ENCODE measurements at places on chromosomes 2 and 18.

GRCh38 chr18:8787371-8787670 lies 82.0 kb downstream of the MTCL1 start:
- DNase-seq: no peak

- DNase-seq: no peak
These were observed 7.6 kb upstream of the TMEM185B start for GRCh38 chr2:120230515-120231471.

DNA sequence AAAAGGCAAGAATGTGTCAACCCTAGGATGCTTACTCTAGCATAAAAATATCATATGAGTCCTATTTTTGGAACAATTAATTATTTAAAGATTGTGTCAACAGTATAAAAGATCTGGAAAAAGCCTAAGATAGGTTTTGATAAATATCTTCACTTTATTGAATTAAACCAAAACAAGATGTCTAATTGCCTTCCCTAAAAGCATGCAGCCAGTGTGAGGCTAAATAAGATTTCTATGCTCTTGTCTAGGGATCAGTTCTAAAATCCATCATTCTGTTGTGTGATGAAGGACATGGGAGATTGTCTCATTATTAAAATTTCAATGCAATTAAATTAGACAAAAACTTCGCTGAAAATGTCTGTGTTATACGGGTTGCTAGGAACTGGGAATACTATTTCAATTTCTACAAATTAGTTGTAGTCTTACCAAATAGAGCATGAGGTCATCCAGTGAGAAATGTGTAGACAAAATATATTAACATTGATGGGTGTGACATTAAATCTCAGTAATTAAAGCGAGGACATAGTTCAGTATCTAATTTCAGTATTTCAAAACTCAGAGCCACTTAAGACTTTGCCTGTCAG lies 535.6 kb upstream of the FSIP2 start:
- DNase-seq: no peak

DNA sequence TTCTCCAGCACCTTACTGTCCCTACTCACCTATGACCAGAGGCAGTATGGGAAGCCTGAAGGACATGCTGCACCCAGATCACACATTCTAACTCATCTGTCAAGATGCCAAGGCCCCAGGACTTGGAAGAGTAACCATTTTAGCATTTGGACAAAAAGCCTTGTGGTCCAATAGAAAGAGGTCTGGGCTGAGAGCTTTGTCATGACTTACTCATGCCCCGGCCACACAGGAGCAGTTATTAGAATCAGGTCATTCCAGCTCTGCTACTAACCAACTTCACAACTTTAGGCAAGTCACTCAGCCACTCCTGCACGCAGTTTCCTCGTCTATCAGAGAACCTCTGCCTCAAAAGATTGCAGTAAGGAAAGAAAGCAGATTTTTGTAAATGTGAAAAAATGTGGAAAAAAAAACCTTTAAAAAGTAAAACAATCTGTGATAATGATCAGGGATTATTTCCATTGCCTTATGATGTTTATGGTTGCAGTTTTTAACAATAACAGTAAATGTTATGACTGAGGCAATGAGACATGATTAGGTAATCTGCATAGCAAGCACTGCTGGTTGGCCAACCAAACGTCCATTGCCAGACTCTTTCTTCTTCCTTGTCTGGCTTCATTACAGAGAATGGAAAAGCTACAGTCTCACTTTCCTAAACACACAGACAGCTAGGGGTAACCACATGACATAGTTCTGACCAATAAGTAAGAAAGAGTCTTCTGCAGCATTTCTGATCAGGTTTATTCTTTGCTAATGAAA lies 255.4 kb upstream of the CHAC2 start:
- no peak for DNase-seq

DNA sequence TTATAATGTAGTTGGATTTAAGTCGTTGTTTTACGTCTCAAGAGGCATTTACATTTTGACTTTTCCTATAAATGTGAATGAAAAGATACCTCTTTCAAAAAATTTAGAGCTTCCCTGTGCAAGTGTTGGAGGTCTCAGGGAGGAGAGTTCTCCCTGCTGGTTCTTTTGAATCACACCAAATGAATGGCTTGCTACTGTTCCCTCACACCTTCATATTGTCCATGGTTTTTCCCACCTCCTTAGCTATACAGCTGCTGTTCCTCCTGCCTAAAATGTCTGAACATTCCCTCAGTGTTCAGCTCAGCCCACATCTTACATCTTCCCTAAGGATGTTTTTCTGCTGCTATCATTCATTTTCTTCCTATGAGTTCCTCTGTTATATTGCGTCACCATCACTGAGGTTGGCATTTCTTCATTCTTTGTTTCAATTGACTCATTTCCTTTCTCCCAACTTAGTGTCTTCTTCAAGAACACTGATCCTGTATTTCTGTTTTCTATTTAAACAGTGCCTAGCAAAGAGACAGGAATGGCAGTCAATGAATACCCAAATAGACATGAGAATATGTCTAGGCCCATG lies 46.0 kb downstream of the COX7A2L start:
- DNase-seq: peak; percentile 84

DNA sequence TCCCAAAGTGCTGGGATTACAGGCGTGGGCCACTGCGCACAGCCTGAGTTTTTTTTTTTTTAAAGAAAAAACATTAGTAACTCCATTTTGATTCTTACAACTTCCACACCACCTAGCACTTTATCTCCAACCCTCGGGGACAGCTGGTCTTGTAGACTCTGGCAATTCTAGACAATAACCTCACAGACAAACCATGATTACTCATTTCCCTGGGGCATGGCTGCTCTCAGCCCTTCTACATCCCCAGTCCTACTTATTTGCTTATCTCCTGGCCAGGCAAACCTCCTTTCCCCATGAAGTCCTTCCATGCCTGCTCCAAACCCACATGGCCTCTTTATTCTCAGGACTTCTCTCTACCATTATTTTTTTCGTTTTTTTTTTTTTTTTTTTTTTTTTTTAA lies 91.1 kb downstream of the ACTR3 start:
- DNase-seq: peak; percentile 86

DNA sequence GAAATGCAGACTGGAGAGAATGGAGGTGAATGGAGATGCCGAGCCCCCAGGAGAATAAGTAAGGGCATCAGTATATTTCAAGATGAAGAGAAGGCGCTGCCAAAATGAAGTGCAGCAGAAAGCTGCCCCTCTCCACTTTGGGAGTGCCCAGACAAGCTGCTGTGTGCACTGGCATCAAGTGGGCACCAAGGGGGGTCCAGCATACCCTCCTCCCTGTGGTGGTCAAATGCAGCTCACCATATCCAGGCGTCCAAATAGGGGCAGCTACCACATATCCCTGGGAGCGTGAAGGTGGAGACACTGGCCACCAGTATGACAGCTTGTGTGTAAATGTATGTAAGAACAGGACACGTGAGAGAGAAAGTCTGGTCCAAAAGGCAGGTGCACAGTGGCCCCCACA lies 236.6 kb downstream of the KLHL29 start:
- DNase-seq: no peak

GRCh38 chr2:59658906-59659635 lies 894.4 kb downstream of the BCL11A start:
- DNase-seq: no peak

DNA sequence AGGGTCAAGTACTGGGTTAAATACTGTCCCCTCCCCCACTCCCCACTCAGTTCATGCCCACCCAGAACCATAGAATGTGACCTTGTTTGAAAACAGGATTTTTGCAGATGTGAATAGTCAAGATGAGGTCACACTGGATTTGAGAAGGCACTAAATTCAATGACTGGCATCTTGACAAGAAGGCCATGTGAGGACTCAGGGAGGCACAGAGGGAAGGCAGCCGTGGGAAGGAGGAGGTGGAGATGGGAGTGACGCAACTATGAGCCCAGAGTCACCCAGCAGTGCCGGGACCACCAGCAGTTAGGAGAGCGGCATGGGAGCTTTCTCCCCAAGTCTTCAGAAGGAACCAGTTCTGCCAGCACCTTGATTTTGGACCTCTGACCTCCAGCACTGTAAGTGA lies 257.3 kb downstream of the BCL2 start:
- DNase-seq: no peak

- no peak for DNase-seq
These were observed 138.8 kb downstream of the WDSUB1 start for GRCh38 chr2:159147690-159148089.

DNA sequence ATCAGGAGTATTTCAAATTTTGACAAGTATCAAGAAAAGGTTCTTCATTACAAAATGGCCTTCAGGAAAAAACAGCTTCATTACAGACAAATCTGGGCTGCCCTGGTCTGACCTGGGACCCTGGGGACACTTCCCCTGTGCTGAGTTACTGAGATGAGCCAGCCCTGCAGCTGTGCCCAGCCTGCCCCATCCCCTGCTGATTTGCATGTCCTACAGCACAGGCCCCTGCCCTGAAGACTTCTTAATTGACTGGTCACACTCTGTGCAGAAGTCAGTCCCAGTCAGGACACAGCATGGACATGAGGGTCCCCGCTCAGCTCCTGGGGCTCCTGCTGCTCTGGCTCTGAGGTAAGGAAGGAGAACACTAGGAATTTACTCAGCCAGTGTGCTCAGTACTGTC lies 235.1 kb downstream of the ANKRD36B start:
- no peak for DNase-seq

DNA sequence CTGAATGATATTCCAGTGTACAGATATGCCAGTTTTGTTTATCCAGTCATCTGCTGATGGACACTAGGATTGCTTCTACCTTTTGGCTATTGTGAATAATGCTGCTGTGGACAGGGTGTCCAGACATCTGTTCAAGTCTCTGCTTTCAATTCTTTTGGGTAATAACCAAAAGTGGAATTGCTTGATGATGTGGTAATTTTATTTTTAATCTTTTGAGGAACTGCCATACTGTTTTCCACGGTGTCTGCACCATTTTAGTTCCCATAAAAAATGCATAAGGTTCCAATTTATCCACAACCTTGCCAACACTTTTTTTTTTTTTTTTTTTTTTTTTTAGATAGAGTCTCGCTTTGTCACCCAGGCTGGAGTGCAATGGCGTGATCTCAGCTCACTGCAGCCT lies 141.9 kb upstream of the REV1 start:
- DNase-seq: no peak

GRCh38 chr2:169877398-169877797 lies 50.1 kb downstream of the UBR3 start:
- DNase-seq: no peak

- DNase-seq: no peak
These were observed 92.6 kb upstream of the RAB12 start for GRCh38 chr18:8516371-8517250.

DNA sequence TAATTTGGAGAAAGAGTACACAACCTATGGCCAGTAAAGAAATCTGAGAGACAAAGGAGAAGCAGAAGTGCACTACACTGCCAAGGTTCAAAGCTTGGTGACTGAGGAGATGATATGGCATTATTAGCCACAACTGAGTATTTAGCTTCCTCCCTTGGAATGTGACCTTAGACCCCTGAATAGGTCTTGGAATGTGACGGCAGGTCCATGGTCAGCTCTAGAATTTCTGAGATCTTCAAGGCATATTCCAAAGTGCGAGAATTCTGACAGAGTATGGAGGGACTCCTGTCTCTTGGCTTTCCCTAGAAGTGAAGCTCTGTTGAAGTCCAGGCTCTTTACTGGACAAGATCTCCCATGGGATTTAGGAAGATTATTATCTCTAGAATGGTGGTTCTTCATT lies 130.0 kb upstream of the FN1 start:
- peak; percentile 21 for DNase-seq

- no peak for DNase-seq
These were observed 4.3 kb downstream of the CEP192 start for GRCh38 chr18:12995424-12995823.

GRCh38 chr2:101219246-101219645 lies 33.4 kb upstream of the CNOT11 start:
- DNase-seq: no peak

GRCh38 chr2:69499966-69500365 lies 62.7 kb upstream of the NFU1 start:
- no peak for DNase-seq

DNA sequence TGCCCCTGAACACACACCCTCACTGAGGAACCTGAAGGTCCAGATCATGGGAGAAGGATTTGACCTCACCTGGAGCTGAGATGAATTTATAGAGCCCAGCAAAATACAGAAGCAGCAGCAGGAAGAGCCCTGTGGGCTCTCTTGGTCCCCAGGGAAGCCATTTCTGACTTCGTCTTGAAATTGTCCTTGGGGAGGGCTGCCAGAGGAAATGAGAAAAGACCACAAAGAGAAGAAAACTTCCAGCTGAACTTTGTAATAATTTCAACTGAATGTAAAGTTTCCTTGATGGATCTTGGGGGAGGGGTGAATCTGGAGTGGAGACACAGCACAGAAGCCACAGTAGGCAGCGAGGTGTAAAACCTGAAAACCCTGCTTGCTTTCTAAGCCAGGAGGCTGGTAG lies 500.9 kb upstream of the NXPH2 start:
- DNase-seq: no peak

DNA sequence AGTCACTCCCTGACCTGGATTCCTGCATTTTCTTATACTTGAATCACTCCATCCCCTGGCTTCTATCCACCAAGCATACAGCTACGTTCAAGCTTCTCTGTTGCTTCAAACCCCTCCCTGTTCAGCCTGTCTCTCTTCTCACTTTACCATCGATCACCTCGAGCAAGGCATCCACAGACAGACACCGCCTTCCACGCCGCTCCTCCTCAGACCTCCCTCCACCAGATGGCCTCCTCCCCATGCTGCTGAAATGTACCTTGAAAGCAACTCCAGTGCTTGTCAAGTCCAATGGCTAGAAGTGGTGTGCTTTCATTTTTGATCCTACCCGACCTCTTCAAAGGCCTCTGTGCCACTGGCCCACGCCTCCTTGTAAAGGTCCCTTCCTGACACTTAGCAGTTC lies 131.3 kb upstream of the ACAA2 start:
- DNase-seq: no peak

GRCh38 chr18:12656938-12657683 lies 796 bp downstream of the SPIRE1 start:
- DNase-seq: peak; percentile 7

GRCh38 chr2:8525582-8526402 lies 156.1 kb upstream of the ID2 start:
- peak; percentile 16 for DNase-seq

GRCh38 chr2:134334542-134335353 lies 80.9 kb downstream of the MGAT5 start:
- DNase-seq: no peak

DNA sequence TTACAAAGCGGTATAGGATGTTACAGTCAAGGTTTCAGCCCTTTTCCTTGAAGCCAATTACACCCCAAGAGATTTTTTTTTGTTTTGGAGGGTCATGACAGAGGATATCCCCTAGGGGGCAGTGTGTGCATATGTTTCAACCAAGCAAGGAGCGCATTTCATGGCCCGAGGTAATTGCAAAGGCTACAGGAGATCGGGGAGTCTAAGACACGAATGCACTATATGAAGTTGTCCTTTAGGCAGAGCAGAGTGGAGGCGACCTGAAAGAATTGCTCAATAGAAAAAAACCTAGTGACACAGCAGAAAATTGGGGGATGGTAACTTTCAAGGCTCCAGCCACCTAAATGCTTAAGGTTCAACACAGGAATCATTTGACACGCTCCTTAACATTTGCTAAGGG lies 219.8 kb upstream of the PARD3B start:
- DNase-seq: peak; percentile 61

- no peak for DNase-seq
These were observed 23.8 kb downstream of the HK2 start for GRCh38 chr2:74857725-74858124.

GRCh38 chr18:78861706-78862105 lies 117.9 kb upstream of the SALL3 start:
- DNase-seq: no peak

- no peak for DNase-seq
These were observed 40.7 kb downstream of the ATIC start for GRCh38 chr2:215352602-215353001.

Measured in brain microvascular endothelial cell (primary cell).